ENCODE measurements at places on chromosomes 3 and 15.
A peak's percentile ranks its signal among the peaks of the same experiment; 100 is the strongest.

DNA sequence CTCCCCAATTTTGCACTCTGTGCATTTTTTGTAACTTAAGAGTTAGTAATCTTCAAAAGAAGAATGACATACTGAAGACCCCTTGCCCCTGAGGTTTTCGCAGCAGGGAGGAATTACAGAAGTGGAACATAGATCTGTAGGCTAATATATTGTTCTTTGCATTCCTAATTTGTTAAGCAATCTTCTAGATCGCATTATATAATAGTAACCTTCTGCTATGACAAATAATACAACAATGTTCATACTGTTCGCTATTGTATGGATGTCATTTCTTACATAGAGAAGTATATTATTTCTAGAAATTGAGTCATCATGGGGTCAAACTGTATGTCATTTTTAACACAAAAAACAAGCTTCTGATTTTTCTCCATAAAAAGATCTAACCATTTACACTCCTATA, 95.8 kb upstream of the TGFBR2 start:
- DNase-seq: no peak

- no peak for DNase-seq
These were observed 139.3 kb downstream of the SERPINI1 start for GRCh38 chr3:167874671-167875372.

GRCh38 chr3:114421204-114421603, 127.4 kb downstream of the TIGIT start:
- DNase-seq: no peak

GRCh38 chr15:59792359-59792758, 103.2 kb upstream of the BNIP2 start:
- DNase-seq: no peak

- no peak for DNase-seq
These were observed 333.6 kb upstream of the C2CD4B start for GRCh38 chr15:62498712-62499111.

GRCh38 chr3:52080830-52081719, 24.7 kb upstream of the DUSP7 start:
- DNase-seq: no peak

DNA sequence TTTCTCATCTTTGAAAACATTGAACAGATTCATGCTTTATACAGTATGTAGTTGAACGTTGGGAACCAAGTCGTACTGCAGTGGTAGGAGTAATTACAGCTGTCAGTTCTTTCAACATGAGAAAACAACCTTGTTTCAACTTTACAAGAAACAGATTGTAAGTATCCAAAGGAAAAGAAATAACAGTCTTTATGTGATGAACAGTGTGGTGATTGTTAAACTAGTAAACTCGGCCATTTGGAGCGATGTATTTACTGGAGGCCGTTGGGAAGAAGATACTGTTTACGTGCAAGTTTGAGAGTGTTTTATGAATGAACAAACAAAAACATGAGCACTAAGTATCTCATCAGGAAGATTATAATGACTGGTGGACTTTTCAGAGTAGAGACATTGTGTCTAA, 48.4 kb downstream of the EPHA3 start:
- DNase-seq: no peak

DNA sequence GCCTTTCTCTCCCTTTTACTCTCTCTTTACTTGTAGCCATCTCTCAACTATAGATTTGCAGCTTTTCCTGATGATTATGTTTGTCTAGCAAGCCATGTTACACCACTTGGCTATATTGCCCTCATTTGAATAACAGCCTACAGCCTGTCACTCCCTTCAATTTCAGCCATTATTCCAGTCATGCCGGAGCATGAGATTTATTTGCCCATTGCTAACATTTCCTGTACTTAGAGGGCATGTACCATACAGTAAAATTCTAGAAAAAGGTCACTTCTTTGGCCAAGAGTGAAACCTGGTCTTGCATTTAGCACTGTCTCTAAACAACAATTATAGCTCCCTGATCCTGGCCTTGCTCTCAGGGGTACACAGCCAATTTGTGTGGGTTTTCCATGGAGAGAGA, 221.7 kb upstream of the TMC3 start:
- no peak for DNase-seq

GRCh38 chr3:52226229-52226817, 878 bp upstream of the TLR9 start:
- no peak for DNase-seq

DNA sequence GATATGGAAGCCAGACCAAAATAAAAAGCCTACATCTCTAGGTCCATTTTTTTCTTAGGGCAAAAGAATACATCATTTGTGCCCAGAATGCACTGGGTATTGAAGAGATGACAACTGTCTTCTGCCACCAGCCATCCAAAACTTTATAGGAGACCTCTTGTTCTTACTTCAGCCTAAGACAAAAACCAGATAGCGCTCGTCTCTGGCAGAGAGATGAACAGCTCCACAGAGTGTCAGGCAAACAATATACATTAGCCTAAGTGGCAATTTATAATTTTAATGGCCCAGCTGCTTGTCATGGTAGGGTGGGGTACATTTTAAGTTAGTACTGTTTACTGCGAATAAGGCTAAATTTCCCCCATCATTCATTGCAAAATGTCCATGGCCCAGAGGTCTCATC, 38.9 kb upstream of the PIAS1 start:
- DNase-seq: no peak

GRCh38 chr3:140752499-140752898, 74.6 kb downstream of the TRIM42 start:
- no peak for DNase-seq

- DNase-seq: no peak
These were observed 60.8 kb upstream of the ARHGEF26 start for GRCh38 chr3:154060238-154061000.

DNA sequence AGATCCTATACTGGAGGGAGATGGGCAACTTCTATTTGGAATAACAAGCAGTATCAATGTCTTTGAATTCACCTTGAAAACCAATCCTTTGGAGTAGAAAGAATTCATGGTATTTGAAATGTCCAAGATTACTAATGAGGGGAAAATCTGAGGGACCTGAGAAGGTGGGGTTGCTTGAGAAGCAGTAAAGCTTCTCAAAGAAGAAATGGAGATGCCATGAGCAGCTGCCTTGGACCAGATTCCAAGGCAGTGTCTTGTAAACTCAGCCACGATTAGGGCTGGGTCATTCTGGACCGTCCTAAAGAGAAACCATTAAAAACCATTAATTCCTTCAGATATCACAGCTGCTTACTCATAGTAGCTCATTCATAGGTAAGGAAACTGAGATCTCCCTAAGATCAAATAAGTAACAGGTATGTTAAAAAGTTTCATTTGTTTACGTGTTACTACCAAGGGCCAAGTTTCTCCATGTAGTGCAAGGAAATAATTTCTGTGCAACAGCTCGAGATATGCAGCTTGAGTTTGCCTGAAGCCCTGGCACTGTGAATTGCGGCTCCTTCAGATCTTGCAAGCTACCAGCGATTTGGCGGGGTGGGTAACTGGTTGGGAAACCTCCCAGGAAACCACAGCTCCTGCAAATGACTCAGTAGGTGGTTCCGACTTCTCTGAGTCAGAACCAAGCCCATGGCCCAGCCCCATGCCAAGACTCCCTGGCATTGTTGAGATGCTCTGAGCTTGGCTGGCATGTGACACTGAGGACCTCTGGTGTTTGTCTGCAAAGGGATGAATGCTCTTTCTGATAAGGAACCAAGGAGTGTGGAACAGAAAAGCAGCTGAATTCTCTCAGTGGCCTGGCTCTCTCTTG, 296.8 kb downstream of the RORA start:
- DNase-seq: no peak

- DNase-seq: no peak
These were observed 23.5 kb upstream of the LRTM1 start for GRCh38 chr3:54951405-54951804.

DNA sequence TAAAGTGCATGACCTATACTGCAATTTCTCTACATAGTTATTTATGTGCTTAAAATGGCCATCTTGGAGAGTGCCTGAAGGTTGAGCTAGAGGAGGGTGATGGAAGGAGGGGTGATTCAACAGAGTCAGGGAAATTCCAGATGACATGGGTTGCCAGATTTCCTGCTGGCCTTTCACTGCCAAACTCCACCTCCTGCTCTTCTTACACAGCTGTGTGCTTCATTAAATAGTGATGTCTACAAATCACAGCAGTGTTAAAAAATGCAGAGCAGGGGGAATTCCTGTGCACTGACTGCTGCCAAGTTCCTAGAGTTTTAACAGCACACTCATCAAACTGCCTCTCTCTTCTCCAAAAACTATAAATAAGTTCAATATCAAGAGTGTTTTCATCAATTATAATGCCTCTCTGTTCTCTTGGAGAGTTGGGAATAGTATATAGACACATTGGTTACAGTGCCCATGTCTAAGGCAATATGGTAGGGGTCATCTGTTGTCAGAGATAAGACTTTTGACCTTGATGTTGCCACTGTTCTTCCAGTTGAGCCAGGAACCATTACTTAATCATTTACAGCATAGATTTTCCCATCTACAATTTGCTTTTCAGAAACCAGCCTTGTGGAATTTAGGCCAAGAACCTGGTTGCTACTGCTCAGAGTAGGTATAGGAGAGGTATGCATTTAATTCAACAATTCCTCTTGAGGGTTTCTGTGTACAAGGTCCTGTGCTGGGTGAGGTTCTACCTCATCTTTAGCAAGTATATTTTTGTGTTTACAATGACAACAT, 79.6 kb downstream of the TP63 start:
- DNase-seq: no peak

GRCh38 chr15:100759698-100760356, 119.8 kb upstream of the ALDH1A3 start:
- no peak for DNase-seq

DNA sequence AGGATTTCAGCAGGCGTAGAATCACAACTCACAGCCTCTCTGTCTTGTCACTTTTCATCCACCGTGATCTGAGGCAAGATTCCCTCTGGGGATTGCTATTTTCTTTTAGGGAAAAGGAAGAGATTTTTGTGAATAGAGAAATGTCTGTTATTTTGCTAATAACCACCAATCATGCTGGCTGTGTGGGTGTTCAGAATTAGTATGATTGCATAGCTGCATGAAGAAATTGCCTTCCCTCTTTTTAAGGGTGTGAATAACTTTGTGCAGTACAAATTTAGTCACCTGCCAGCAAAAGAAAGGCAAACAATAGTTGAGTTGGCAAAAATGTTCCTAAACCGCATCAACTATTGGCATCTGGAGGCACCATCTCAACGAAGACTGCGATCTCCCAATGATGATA, 60.8 kb downstream of the KAT2B start:
- no peak for DNase-seq

DNA sequence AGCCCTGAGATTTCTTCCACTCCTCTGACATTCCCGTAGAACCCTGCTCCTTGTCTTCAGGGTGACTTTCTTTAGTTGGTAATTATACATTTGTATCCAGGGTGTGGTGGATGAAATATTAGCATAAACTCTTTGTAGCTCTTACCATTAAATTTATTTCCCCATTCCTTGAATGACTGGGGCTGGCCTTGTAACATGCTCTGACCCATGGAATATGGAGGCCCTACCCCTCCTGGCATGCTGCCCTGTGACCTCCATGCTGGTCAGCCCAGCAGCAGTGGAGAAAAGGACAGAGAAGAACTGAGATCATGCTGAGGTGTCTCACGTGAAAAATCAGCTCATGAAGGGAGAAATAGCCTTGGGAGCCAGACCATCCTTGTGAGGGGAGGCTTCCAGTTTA, 96.1 kb upstream of the PROK2 start:
- no peak for DNase-seq

GRCh38 chr15:92571824-92572223, 83.8 kb downstream of the FAM174B start:
- no peak for DNase-seq

DNA sequence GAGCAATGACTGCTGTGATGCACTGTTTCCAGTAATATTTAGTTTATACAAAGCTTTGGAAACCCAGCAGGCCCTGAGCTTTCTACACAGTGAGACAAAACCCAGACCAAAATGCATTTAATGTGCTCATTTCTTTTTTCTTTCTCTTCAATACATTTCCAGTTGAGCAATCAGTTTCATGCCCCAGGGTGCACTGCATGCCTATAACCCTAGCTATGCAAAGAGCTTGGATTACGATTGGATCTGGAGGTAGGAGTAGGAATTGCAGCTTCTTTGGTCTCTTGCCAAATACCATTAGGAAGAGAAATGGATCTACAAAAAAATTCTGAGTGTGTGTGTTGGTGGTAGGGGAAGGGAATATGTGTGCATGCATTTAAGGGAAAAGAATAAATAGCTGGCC, 1001.4 kb downstream of the SQOR start:
- DNase-seq: no peak

GRCh38 chr3:17840651-17841050, 98.2 kb upstream of the TBC1D5 start:
- DNase-seq: no peak

- DNase-seq: no peak
These were observed 211.2 kb downstream of the TJP1 start for GRCh38 chr15:29611057-29611456.

DNA sequence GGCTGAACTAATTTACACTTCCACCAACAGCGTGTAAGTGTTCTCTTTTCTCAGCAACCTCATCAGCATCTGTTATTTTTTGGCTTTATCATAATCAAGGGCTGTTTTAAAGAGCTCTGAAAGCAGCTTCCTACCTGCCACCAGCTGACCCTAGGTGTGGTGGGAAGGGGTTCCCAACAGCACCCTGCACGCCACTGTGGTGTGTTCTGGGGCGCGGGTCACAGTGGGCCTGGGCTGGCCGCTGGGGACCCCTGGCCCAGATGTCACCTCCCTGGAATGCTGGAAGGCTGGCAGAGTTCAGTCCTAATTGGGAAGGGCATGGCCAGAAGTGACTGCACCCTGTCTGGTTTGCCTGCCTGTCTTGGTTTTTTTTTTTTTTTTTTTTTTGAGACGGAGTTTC, 82.2 kb downstream of the ASB7 start:
- no peak for DNase-seq

GRCh38 chr3:155038203-155038554, 41.9 kb upstream of the MME start:
- DNase-seq: no peak

- DNase-seq: no peak
These were observed 14.9 kb upstream of the TBC1D23 start for GRCh38 chr3:100245927-100246326.

DNA sequence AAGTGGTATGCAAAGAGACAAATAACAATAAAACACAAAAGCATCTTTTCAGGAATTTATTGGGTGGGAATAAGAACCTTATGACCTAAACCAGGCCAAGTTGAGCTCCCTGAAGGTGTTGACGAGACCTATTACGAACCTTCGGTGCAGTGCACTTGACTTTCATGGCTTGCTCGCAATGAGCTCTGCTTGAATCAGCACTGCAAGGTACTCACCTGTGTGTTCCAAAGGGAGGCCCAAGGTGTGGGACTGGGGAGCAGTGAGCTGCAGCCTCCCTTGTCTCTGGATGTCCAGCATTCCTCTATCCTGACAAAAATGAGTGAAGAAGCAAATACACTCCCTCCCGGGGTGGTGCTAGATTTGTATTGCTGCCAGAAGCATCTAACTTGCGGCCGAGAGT, at the start of gene MDFIC2:
MDFIC2 (minus strand) TSS at position 303 of the 400 bp plus-strand sequence. CDS start 665 bp downstream, outside the sequence.
- DNase-seq: no peak

- DNase-seq: no peak
These were observed 113.5 kb downstream of the CNTN4 start for GRCh38 chr3:2212206-2212605.

GRCh38 chr15:31263751-31264558, 62.7 kb upstream of the KLF13 start:
- DNase-seq: peak; percentile 64
